ENCODE measurements at places on chromosomes 4 and X.

GRCh38 chrX:127621780-127622179 lies 430.4 kb downstream of the ACTRT1 start:
- no peak for DNase-seq

- DNase-seq = no peak
Observed at GRCh38 chr4:185464887-185465286, 6.6 kb downstream of the CCDC110 start.

- no peak for DNase-seq
Observed at GRCh38 chrX:39253551-39253950, 452.3 kb downstream of the MID1IP1 start.

DNA sequence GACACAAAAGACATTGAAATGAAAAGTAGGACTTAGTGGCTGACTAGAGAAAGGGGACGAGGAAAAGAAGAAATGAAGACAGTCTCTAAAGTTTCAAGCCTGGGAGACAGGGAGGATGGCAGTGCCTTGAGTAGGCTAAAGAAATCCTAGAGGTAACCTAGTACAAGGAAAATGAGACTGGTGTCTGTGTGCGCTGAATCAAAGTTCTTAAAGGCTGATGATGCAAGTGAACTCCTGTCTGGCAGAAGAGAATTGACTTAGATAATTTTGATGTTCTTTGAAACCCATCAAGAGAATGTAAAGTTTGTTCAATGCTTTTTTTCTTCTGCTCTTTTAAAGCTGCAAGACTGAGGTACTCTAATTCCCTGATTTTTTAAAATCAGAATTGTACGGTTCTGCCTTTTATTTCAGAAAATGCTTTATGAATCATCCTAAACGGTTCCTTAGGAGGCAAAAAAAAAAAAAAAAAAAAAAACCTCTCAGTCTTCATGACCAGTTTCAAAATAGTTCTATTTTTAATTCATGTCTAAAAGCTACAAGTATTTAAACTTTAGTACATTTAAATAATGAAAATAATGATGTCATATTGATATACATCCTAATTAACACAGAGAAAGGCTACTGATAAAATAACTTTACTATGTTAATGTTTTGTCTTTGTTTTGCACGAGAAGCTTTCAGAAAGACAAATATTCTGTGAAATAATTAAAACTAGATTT lies 189.8 kb downstream of the PPP3CA start:
- DNase-seq = no peak

DNA sequence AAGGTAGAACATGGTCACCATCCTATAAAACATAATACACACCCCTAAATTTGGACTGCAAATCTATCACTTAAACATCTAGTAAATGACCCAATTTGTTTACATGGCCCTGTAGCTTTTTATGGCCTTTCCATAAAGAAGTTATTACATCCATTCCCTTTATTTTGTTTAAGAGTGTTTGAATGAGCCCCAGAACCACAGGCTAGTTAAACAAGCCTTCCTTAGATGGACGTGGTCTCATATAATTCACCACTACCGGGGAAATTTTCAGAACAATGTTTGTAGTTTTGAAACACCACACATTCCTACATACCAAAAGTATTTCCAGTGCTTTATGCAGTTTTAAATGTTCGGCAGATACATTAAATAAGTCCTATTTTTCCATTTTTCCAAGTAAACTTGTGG lies 12.3 kb downstream of the PDGFC start:
- peak; percentile 70 for DNase-seq

GRCh38 chr4:156117743-156118142 lies 164.1 kb upstream of the CTSO start:
- no peak for DNase-seq

GRCh38 chrX:68699960-68700746 lies 52.7 kb downstream of the STARD8 start:
- peak; percentile 43 for DNase-seq

DNA sequence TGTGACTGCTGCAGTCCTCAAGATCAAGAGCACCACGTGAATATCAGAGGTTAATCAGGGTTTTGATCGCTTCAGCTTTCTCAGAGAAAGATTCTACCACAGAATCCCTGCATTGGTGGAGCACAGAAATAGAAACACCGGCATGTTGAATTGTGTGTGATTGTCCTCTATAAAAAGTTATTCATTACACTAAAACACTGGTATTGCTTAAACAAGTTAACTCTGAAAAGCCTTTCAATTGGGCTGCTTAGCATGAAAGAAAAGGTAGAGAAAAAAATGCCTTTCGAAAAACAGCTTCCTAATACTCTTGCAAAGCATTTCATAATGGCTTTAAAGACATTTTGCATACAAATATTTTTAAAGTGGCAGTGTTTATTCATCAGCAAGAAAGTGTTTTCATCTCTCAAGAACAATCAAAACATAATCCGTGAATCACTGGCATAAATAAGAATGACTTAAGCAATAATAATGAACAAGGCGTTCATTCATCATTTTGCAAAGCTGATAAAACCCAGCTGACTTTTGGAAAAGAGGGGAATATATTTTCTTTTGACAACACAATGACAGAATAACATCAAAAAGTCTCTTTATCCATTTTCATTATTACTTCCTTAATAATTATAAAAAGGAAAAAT lies 61.1 kb downstream of the HELT start:
- no peak for DNase-seq

- DNase-seq = no peak
Observed at GRCh38 chrX:33142331-33142730, 69.0 kb downstream of the DMD start.

- no peak for DNase-seq
Observed at GRCh38 chrX:133697656-133698055, 282.4 kb upstream of the GPC4 start.

GRCh38 chrX:72498782-72499181 lies 73.9 kb downstream of the HDAC8 start:
- DNase-seq = no peak

DNA sequence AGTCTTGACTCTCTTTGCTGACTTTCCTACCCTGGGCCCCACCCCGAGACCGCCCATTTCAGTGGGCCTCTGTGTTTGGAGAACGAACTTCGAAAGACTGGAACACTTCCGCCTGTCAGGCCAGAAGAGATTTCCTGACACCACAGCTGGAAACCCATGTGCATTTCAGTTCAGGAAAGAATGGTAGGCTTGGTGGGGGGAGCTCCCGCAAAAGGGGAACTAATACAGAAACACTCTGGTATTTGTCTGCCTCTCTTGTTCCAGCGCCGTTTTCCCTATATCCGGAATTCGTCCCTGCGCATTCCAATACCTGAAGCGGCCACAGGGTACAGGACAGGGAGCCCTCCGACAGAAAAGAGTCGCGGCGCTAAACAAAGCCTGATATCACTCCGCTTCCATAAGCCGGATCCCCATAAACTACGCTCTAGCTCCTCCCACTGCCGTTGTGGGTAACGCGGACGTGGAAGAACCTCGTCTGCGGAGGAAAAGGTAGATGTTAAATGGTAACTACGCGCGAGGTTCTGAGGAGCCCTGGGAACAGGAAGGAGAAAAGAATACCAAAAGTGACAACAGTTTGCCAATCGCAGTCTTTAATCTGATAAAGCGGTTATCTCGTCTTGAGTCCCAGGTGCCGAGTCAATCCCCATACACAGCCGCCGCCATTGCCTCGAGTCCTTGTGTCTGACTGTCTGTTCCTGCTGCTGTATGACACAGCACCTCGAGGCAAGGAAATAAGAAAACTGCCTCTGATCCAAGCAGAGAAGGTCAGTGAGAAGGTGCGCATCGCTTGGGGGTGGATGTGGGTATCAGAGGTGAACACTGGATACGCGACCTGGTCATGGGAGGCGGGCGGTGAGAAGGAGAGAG lies at the start of gene ARMCX5:
Gene ARMCX5, plus strand, starts transcription at position 432 of the 867 bp plus-strand sequence. CDS start 2,627 bp downstream, outside the sequence.
- peak; percentile 76 for DNase-seq

DNA sequence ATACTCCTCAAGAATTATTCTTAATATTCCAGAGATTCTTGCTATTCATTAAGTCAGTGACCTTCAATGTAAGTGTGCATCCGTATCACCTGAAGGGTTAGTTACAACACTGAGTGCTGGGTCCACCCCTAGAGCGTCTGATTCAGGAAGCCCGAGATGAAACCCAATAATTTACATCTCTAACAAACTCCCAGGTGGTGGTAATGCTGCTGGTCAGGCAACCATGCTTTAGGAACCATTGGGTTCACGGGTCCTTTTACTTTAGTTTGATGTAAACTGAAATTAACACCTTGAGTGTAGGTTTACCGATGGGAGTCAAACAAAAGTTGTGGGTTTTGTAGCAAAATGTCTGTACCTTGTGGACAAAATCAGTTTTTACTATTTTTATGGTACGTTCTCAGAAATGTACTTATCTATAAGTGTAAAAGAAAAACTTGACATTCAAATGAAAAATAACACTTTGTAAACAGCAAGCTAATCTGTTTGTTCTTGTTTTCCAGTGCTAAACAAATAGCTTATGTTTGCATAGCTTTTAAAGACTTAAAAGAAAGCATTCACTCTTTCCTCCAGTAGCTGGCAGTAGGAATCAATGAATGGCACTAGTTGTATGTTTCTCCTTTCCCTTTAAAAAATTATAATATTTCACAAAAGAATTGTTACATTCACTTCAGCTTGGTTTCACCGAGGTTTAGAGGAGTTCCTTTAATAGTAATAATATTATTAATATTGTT lies 32.7 kb downstream of the ACE2 start:
- no peak for DNase-seq

GRCh38 chr4:152164561-152164960 lies 371.3 kb downstream of the FBXW7 start:
- DNase-seq = no peak

DNA sequence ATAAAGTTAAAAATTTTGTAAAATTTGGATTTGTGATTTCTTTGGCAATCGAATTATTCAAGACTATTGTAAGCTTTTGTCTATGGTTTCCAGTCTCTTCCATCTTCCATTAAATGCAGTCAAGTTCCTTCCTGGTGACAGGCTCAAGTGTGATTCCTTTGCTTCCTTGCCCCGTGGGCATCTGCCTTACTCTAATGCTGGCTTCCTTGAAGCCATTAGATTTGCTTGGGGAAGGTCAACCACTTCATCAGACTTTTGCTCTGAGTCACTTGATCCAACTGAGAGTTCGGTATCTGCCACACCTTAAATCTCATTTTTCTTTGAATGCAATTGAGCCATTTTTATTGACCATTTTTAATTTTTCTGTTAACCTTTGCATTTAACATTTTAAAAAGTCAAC lies 648.8 kb downstream of the SPOCK3 start:
- DNase-seq = no peak

GRCh38 chrX:44428989-44429627 lies 85.6 kb upstream of the EFHC2 start:
- DNase-seq = no peak

- DNase-seq = peak; percentile 65
Observed at GRCh38 chr4:144658903-144659302, 12.9 kb downstream of the HHIP start.

DNA sequence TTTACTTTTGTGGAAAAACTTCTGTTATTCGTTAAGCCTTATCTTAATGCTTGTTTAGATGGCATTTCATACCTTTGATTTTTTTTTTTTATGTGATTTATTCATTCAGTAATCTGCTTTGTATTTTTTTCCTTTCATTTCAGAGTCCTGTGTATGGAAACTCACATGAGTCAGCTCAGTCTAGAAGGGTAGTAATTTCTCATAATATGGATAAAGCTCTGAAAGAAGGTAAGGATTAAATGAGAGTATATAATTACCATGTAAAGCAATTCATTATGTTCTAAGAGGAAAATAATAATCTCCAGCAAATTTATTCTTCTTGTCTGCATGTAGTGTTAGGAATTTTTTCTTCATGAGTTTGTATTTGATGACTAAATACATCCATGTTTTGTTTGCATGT lies 37.8 kb downstream of the SNX25 start:
- no peak for DNase-seq

DNA sequence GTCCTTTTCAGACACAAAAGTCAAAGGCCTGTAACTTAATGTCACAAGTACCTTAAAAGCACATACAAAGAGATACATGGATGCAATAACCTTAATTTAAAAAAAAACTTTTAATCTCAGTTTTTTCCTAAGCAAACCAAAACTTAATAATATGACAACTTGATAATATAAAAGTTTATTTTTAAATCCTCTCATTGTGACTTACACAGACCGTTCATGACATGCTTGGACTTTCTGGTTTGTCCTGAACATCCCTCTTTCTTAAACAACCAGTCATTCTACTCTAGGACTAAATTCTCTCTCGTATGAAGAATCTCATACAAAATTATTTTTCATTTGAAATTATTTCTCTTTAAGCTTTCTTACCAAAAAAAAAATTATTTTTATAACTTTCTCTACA lies 43.1 kb upstream of the CYP2U1 start:
- no peak for DNase-seq

GRCh38 chr4:3291969-3292570 lies 751 bp upstream of the RGS12 start:
- no peak for DNase-seq

GRCh38 chr4:100168521-100168920 lies 21.7 kb downstream of the DDIT4L start:
- peak; percentile 55 for DNase-seq

GRCh38 chr4:177283167-177283566 lies 26.5 kb upstream of the NEIL3 start:
- peak; percentile 77 for DNase-seq
